Naive thymus-derived CD8-positive, alpha-beta T cell (primary cell): ENCODE measurements at places on chromosomes 16 and 17.

DNA sequence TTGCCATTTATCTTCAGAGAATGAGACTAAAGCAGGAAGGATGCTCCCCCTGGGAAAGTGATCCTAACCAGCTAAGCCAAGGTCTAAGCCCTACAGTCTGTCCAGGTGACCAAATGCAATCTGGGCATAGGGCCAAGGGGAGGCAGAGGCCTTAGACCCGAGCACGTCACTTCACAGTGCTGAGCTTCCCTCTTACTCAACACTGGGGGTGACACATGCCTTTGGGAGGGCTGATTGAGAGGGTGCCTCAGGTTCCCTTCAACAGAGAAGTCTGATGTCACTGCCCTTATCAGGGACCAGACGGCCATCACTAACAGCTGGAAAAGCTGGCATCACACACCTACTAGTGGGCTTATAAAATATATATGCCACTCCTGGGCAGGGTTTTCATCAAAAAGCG is 4.0 kb downstream of the CIAO2B start:
- no peak for DNase-seq

DNA sequence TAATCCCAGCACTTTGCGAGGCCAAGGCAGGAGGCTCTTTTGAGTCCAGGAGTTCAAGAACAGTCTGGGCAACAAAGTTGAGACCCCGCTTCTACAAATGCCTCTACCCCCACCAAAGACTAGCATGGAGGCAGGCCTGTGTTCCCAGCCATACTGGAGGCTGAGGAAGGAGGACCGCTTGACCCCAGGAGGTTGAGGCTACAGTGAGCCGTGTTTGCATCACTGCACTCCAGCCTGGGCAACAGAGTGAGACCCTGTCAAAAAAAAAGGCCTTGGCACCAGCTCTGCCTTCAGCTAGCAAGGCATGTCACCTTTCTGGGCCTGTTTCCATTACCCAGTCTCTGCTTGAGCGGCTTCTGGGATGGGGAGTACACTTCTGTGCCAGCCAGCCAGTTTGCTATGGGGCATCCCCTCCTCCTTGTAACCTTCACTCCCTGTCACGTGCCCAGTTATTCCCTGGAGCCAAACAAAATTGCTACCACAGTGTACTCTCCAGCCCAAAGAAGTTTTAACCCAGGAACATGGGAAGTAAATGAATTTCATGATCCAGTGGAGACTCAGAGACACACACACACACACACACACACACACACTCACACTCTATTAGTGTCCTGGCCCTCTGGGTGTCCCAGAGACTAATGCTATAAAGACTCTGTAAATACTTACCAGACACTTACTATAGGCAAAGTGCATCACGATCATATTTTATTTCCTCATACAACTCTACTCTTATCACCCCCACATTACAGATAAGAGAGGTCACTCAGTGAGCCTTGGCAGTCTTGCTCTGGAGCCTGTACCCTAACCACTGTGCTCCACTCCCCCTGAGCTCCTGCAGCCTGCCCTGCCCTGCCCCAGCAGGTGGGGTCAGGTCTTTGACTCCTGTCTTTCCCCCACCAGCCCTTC is 2.5 kb downstream of the CISD3 start:
- DNase-seq: no peak

DNA sequence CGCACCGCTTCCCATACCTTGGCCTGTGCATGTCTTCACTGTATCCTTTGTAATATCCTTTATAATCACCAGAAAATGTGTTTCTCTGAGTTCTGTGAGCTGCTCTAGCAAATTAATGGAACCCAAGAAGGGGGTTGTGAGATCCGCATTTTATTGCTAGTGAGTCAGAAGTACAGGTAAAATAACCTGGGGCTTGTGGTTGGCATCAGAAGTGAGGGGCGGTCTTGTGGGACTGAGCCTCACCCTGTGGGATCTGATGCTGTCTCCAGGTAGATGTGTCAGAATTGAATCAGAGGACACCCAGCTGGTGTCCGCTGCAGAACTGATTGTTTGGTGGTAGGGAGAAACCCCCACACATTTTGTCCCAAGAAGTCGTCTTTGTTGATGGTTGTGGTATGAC is 382.4 kb downstream of the SNX29 start:
- no peak for DNase-seq

GRCh38 chr16:1301562-1301961 is 7.9 kb upstream of the UBE2I start:
- DNase-seq: no peak

- DNase-seq: no peak
Observed at GRCh38 chr16:50251375-50252081, 14.8 kb upstream of the ADCY7 start.

DNA sequence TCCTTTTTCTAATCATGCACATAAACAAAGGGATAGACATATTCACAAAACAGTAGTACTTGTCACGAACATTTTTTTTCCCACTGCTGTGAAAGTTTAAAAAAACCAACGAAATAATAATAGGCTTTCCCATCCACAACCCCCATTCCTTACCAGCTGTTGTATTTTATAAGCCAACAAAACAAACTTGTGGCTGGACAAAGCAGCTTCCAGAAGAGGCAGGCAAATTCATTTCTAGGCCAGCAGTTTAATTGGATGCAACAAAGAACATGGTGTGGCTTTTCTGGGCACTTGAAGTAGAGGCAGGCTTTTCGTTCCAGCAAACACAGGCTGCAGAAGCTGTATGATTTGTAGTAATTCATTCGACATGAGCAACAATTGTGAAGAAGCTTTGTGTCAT is 56.0 kb upstream of the FAM20A start:
- DNase-seq: no peak

DNA sequence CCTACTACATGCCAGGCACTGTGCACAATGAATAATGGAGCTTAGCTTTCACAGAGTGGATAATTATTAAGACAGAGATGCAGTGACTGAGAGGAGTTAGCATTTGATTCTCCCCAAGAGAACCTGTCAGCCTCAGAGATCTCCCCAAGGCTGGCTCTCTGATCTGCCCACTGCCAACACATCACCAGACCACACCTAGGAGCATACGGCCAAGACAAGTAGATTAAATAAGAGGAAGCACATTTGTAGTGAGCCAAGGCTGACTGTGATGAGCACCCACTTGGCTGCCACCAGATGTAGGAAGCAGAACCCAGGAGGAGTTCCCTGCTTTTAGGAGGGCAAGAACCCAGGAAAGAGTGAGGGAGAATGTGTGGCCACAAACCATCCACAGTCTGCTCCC is 130.1 kb downstream of the SPACA3 start:
- no peak for DNase-seq

GRCh38 chr17:68326681-68327080 is 35.4 kb downstream of the ARSG start:
- DNase-seq: no peak

GRCh38 chr17:9022573-9023391 is 1.5 kb downstream of the NTN1 start:
- no peak for DNase-seq

- no peak for DNase-seq
Observed at GRCh38 chr17:38922538-38923297, 2.7 kb upstream of the LASP1NB start.

GRCh38 chr17:6660101-6660500 is 8.5 kb downstream of the C17orf100 start:
- DNase-seq: no peak

- no peak for DNase-seq
Observed at GRCh38 chr17:27670791-27671590, 40.0 kb downstream of the LGALS9 start.

DNA sequence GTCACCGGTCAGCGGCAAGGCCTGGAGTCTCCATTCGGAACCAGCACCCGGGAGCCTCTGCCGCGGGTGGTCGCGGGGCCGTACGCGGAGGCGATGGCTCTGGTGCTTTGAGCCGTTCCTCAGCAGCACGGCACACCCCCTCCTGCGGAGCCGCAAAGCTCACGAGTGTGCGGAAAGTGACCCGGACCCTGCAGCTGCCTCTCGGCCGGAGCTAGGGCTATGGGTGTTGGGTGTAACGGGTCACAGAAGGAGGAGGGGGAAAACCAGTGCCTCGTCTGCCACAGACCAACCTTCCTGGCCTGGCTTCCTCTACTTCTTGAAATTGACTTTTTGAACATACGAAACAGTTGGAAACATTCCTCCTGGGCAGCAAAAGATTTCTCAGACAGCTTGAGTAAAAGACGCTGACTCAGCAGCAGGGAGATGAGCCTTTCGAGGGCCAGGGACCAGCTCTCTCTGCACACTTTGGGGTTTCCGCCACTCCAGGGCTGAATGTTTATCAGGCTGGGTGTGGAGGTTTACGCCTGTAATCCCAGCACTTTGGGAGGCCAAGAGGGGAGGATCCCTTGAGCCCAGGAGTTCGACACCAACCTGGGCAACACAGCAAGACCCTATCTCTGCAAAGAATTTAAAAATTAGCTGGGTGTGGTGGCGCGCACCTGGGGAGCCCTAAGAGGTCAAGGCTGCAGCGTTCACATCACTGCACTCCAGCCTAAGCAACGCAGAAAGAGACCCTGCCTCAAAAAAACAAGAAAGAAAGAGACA is 26.4 kb upstream of the PITPNA start:
- DNase-seq: no peak

GRCh38 chr17:21289902-21290571 is 5.5 kb downstream of the MAP2K3 start:
- no peak for DNase-seq

GRCh38 chr17:21012736-21013135 is 30.1 kb downstream of the USP22 start:
- no peak for DNase-seq

GRCh38 chr17:45129426-45129939 is 2.8 kb downstream of the PLCD3 start:
- no peak for DNase-seq

DNA sequence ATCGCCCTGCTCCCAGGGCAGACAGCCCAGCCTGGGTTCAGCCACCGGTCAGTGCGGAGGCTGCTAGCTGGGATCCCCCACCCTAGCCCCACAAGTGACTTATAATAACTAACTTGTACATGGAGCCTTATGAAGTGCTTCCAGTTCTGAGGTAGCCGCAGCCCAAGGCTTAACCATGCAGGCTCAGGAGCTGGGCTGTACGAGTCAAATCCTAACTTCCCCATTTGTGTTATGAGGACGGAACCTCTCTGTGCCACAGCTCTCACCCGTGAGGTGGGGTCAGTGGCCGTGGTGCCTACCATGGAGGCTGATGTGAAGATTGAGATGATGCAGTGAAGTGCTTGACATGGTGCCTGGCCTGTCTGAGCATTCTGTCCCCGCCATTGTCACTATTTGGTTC is 27.8 kb upstream of the GOSR2 start:
- no peak for DNase-seq

- no peak for DNase-seq
Observed at GRCh38 chr17:59683283-59683682, 23.9 kb downstream of the PTRH2 start.

DNA sequence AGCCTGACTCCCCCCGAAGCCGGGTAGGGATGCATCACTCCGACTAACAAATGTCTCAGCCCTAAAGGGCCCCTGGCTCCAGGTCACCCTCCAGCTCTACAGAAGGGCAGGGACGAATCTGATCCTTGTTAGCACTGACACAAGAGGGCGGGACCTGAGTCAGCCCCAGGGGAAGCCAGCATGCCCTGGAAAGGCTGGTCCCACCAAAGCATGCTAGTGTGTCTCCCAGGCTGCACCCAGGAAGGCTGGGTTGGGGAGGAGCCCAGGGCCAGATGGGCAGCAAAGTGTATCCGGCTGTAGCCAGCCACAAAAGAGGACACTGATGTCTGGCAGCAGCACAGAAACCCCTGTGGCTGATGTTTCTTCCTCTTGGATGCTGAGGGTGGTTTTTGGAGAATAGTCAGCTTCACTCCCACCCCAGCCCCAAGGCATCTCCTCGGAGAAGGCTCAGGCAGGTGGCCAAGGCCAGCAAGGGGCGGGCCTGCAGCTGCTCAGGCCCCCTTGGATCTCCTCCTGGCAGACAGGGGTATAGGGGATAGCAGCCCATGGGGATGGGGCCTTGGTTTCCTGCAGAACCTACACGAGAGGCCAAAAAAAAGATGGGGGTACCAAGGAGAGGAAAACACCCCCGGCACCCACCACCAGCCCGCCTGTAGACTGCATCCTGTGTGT is 11.0 kb downstream of the NATD1 start:
- no peak for DNase-seq

GRCh38 chr16:84191466-84191865 is 509 bp downstream of the ADAD2 start:
- DNase-seq: no peak

DNA sequence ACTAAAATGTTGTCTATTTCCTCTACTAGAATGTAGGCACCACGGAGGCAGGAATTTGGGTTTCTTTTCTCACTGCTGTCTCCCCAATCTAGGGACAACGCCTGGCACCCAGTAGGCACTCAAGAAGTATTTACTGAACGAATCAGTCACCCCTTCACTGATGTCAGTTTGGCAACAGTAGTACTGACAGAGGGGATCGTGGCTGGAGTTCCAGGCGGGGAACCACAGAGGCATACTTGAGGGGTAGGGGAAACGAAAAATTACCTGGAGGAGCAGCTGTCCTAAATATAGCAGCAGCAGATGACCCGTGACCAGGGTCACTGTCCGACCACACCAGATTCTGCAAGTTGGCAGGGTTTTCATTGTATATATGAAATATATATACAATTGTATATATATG is 33.3 kb downstream of the TRIM25 start:
- DNase-seq: no peak

DNA sequence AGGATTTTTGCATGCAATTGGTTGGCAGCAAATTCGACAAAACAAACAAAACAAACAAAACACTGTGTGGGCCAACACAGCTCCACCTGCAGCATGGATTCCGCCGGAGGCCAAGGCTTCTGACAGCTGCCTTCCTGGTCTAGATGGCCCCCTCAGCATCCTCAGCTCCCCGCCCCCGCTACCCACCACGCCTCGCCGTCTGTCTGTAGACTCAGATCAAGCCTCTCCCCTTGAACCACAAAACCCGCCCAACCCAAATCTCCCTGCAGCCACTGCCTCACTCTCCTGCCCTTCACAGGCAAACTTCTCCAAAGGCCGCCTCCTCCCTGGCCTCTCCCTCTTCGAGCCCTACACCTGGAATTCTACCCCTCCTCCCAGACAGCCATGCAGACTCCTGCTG is 57.9 kb downstream of the RTN4RL1 start:
- DNase-seq: no peak

DNA sequence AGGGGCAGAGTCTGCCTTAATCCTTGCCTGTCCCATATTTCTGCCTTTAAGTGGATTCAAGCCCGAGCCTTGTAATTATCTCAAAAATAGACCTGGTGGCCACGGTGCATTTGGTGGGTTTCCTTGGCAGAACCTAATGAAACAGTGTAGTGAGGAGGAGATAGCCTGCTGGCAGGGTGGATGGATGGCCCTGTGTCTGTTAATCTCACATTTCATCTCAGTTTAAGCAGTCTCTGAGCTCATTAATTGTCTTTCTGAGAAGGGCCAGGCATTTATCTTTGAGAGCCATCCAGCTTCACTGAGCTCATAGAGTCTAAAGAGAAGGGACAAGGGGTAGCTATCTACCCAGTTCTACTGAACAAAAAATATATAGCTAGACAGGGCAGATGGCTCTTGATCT is 364.0 kb upstream of the EEF2KMT start:
- no peak for DNase-seq

DNA sequence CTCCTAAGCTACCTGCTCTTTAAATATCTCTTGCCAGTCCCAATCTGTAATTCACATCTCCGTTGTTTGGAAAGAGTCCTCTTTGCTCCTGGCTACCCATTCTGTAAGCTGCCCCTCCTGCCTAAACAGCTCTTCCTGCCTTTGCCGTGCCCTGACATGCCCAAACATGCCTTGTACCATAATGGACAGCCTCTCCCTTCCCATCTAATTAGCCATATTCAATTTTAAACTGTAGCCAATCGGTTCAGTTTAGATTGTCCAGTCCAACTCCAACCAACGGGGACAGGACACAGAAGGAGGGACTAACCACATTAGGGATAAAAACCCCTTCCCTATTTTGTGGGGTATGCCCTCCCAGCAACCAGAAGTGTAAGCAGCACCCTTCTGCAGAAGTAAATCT is 30.6 kb upstream of the CLEC3A start:
- DNase-seq: no peak
